ENCODE measurements at places on chromosomes 3 and 15.

- no peak for DNase-seq
These were observed 36.0 kb upstream of the BCL2A1 start for GRCh38 chr15:80006946-80007345.

DNA sequence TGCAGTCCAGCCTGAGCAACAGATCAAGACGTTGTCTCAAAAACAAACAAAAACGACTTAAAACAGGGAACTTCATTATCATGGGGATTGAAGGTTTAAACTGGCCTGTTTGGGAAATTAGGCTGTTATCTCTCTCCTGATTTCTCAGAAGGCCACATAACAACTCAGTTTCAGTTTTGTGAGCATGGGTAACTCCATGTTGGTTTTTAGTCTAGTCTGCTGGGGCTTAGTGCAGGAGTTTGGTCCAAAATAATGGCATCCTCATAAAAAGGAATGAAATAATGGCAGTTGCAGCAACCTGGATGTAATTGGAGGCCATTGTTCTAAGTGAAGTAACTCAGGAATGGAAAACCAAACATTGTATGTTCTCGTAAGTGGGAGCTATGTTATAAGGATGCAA is 2.3 kb upstream of the ZNF280D start:
- no peak for DNase-seq

GRCh38 chr3:33060609-33061337 is 36.2 kb downstream of the GLB1 start:
- DNase-seq: no peak

DNA sequence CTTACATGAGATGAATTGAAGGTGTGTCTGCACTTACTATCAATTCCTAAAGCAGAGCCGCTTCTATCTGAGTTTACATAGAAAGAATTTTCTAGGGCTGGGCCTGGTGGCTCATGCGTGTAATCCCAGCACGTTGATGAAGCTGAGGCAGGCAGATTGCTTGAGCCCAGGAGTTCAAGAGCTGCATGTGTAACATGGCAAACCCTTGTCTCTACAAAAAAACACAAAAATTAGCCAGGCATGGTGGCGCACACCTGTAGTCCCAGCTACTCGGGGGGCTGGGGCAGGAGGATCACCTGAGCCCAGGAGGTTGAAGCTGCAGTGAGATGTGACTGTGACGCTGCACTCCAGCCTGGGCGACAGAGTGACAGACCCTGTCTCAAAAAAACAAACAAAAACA is 18.1 kb upstream of the ATP13A3 start:
- DNase-seq: no peak

DNA sequence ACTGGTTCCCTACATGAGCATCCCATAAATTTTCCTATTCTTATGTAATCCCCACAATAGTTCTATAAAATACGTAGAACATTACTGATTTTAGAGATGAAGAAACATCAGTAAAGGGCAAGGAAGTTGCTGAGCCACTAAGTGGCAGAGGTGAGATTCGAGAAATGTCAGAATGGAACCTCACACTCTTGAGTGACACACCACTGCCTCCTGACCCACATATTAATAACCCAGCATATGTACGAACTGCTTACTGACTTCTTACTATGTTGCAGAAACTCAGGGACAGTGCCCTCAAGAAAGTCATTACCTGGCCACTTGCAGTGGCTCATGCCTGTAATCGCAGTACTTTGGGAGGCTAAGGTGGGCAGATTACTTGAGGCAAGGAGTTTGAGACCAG is 1022.4 kb downstream of the FHIT start:
- no peak for DNase-seq

- DNase-seq: no peak
These were observed 42.7 kb upstream of the BDH1 start for GRCh38 chr3:197598404-197598980.

Measured in HEK293T (cell line).